CD4-positive, alpha-beta T cell (primary cell): ENCODE measurements at places on chromosomes 3 and 15.
A peak's percentile ranks its signal among the peaks of the same experiment; 100 is the strongest.

DNA sequence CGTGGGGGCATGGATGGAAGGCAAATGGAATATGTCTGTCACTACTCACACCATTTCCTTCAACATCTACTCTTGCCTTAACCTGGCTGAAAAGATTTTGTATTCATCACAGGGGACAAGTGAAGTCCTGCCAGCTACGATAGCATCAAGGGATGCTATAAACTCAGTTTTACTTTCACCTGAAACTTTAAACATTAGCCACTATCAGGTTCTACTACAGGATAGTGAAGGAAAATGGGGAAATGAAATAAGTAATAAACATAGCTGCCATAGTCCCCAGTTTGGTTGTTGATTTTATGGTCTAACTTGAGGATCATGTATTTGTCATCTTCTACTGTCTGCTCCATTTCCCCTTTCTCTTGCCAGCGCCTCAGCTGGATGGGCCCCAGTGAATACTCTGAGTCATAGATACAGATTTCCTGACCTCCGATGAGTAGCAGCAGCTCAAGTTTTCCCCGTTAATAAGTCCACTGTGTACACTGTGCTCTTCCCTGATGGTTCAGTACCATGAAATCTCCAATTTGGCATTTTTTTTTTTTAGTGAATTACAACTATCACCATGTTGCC lies 338.2 kb upstream of the SLCO3A1 start:
- no peak for DNase-seq

DNA sequence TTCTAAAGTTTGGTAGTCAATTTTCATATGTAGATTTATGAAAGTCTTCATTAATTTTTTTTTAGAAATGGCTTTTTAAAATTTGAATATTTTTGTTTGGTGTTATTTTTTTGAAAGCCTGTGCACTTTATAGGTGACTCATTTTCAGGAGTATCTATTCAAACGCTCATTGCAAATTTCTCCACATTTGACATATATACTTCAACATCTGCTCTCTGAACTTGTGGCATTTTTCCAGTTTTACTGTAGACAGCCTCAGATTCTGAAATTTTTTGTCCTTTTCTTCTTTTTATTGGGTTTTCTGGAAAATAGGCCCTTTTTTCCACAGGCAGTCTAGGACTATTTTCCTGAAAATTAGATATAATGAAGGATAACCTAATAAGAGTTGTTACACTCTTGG lies 396.6 kb downstream of the RBMS3 start:
- no peak for DNase-seq

DNA sequence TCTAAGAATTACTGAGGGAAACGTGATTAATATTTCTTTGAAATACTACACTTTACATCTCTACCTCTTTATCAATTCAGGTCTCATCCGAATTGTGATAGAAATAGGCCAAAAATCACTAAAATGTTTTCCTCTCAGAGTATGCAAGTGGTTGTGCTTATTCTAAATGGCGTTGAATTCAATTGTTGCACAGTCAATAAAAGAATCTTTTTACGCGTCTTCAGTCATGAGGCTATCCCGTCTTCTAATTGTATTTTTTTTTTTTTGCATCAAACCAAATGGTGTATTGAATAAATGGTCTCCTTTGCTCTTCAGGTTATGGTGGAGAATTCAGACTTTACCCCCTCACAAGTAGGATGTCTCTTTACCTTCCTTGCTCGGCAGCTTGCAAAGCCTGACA lies 112.6 kb downstream of the VPS8 start:
- DNase-seq: no peak

DNA sequence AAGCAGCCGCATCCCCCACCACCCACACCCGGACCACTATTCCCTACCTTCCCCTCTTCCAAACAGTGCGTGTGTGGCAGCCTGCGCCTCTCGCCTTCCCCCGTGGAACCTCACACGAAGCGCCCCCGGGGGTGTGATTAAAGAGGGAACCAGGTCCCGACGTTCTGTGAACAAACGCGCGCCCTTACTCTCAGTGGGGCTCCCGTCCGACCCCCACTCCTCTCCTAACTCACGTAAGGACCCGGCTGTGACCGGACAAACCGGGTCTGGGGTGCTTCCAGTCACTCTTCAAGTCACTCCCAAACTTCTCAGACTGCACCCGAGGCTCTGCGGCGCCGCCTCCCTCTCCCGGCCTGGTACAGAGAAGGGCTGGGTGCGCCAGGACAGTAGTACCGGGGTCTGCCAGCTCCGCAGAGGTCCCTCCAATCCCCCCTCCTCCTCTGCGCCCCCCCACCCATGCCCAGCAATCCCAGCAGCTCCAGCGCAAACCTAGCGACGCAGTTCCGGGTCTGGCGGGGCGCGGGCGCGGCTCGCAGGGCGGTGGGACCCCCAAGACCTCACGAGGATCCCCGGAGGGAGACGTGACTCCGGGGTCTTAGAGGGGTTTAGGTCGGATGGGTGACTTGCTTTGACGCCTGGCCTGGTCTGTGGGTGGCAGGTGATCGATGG lies 574 bp downstream of the DUOXA1 start:
- no peak for DNase-seq

- no peak for DNase-seq
Measured at GRCh38 chr3:29936054-29936453, 655.2 kb downstream of the RBMS3 start.

DNA sequence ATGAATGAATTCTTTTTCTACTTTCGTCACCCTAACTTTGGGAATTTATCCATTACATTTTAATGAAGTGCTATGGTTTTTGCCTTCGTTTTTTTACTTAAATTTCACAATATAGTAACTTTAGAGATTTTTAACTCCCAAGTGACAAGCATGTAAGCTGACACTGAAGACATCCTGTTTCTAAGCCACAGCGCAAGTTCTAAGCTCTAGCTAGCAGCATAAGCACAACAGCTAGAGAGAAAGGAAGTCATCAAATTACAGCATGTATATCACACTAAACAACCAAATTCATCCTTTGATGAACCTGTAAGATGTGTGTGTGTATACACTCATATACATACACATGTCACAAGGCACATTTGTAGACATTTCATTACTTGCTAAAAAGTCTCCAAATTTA lies 119.3 kb downstream of the P3H2 start:
- DNase-seq: no peak

GRCh38 chr3:65030014-65030627 lies 342.3 kb upstream of the ADAMTS9 start:
- no peak for DNase-seq

GRCh38 chr3:187878772-187879518 lies 133.7 kb upstream of the BCL6 start:
- no peak for DNase-seq

DNA sequence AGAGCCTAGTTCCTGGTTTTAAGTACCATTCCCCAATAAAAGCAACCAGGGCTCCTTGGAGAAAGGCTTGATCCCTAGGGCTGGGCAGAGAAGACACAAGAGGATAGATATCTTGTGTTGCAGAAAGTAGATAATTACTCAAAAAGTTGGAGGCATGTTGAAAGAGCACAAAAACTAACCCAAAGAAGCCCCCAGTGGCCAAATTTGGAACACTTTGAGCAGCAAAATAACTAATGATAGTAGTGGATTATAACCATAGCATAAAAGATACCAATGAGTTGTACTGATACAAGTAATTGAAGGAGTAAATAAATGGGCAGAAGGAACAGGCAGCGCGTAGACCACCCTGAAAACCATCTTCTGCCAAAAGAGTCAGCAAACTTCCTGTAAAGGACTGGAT lies 12.0 kb downstream of the EXOSC7 start:
- no peak for DNase-seq

GRCh38 chr3:196563721-196564225 lies 4.6 kb downstream of the WDR53 start:
- peak; percentile 48 for DNase-seq

DNA sequence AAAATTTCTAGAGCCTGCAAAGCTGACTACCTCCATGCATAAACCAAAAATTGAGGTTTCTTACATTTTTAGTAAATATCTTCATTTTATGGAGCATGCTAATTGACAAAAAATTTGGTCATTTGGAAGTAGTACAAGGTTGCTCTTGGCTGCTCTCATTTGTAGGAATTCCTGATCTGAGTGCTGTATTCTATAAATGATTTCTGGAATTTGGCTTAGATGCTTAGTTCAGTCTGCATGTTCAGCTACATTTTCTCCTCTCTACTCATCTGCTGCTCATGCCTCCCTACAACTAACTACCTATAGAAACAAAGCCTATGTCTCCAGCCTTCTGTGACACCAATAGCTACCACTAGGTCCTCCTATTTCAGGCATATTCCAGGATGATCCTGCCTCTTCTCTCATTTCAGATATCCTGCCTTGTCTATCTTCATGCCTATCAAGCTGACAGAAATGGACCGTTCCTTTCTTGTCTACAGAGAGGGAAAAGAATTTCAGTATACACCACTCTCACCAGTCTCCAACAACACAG lies 901.1 kb downstream of the TBL1XR1 start:
- no peak for DNase-seq

- DNase-seq: no peak
Measured at GRCh38 chr3:188686324-188686723, 485.4 kb upstream of the TPRG1 start.

- DNase-seq: no peak
Measured at GRCh38 chr3:55988905-55989304, 479.4 kb downstream of the ERC2 start.

GRCh38 chr3:134847349-134847748 lies 52.3 kb downstream of the EPHB1 start:
- no peak for DNase-seq

DNA sequence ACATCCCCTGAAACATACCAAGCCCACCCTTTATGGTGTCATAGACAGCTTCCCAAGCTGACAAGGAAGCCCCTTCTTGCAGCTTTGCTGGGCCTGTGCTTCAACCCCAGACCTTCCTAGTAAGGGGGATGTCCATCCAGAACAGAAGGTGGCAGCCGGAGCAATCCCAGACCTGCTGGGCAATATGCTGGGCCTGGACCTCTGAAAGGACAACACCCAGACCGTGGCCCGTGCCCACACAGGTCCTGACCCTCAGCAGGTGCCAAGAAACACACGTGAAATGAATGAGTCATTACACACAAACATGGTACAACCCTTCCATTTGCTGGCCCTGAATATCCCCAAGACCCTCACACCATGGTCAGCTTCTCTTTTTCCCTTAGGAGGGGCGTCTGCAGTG lies 19.8 kb upstream of the VILL start:
- DNase-seq: no peak

- DNase-seq: no peak
Measured at GRCh38 chr15:33680336-33680735, 288.0 kb upstream of the CHRM5 start.

DNA sequence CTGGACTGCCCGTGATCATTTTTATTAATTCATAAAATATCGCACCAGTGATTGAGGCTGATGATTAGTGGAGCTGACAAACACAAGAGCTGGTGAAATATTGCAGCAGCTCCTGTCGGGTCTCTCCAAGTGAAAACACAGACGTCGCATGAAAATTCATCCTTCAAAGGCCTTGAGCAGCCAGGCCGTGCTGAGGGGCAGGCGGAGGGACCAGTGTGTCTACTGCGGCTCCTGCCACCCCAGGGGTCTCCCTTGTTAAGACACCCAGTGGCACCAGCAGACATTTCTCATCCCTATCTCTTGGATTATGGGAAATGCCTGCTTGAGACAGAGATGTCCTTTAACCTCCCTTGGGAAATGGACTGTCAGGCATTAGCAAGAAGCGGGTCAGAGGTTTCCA lies 289.4 kb upstream of the TLE3 start:
- no peak for DNase-seq

DNA sequence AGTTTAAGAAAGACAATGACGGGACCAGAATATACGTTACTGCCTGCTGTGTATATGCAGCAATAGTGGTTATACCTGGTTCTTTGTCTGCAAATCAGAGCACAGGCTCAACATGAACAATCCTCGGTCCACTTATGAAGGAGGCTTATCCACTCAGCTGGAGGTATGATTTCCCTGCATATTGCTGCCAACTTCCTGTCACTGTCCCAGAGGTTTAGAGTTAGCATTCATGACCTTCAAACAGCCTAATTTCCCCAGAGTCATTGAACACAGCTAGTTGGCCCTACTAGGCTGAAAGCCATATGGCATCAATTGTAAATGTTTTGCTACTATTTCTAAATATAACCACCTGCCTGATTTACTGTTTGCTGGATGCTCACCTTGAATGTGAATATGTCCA lies 224.9 kb upstream of the ZNF717 start:
- no peak for DNase-seq

GRCh38 chr3:125116311-125117080 lies 60.7 kb upstream of the HEG1 start:
- DNase-seq: no peak

- no peak for DNase-seq
Measured at GRCh38 chr3:8603115-8603710, 41.4 kb downstream of the SSUH2 start.

GRCh38 chr15:62986948-62987347 lies 55.6 kb upstream of the TPM1 start:
- DNase-seq: no peak

GRCh38 chr15:60795889-60796288 lies 316.9 kb upstream of the ICE2 start:
- DNase-seq: peak; percentile 38

GRCh38 chr3:12253516-12254343 lies 35.1 kb upstream of the PPARG start:
- no peak for DNase-seq

- DNase-seq: peak; percentile 72
Measured at GRCh38 chr3:128076483-128077201, 24.4 kb downstream of the SEC61A1 start.

- no peak for DNase-seq
Measured at GRCh38 chr3:139477710-139478640, 1.7 kb upstream of the RBP2 start.
